ENCODE measurements at places on chromosomes 7 and 10.

GRCh38 chr10:33921970-33922605 lies 587.6 kb upstream of the NRP1 start:
- DNase-seq = no peak

DNA sequence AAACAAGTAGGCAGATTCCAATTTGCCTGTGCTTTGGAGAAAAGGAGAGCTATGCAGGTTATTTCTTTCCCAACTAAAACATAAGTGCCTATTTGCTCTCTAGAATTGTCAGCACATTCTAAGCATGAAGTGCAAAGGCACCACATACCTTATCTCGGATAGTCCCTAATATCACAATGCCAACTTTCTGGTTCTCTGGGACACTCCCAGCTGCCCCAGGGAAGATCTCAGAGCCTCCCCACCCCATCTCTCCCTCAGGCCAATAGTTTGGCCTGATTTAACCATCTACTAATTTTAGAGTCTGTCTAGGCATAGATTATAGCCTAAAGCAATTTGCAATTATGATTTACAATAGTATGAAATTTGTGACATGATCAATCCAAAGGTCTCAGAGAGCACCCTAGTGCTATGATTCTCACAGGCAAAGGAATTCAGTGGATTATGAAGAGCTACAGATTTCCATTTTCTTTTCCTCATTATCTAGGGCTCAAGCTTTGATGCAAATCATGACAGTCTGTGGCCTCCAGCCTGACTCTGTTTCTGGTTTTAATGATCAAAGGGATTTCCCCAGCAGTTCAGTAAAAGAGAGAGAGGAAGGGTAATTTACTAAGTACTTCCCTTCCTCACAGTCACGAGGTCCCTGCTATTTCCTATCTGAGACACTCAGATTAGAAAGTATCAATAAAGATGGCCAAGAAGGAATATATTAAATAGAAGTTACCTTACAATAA lies 29.0 kb upstream of the IL6 start:
- no peak for DNase-seq

DNA sequence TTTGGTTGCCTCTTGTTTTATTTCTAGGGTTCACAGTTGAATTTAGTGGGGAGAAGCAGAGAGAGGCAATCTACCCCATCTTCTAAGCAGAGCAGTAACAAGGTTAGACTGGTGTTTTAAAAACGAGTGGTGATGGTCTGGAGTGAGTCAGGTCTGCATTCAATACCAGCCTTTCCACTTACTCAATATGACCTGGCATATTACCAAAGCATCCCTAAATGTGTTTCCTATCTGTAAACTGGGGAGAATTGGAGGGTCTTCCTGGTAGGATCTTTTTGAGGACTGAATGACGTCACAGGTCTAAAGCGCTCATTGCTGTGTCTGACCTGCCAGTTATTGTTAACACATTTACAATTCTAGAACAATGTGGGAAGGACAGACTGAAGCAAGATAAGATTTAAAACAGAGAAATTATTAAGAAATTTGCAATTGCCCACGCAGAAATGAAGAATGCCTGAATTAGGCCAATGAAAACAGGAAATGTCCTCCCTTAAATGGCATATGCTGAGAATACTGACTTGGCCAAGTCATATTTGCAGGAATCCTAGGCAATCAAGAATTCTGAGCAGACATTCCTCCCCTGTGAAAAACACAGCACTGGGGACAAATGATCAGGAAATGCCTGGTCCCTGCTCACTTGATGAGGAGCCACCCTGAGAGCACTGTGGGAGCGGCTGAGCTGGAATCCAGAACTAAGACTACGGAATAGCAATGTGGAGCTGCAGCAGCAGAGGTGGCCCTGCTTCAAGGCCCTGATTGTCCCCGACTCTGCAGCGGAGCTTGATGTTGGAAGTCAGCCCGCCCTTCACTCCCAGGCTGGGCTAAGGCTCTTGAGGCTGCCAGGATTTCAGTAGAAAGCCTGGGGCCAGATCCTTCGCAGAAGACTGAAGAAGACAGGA lies 184.5 kb upstream of the CXCL12 start:
- DNase-seq = no peak

DNA sequence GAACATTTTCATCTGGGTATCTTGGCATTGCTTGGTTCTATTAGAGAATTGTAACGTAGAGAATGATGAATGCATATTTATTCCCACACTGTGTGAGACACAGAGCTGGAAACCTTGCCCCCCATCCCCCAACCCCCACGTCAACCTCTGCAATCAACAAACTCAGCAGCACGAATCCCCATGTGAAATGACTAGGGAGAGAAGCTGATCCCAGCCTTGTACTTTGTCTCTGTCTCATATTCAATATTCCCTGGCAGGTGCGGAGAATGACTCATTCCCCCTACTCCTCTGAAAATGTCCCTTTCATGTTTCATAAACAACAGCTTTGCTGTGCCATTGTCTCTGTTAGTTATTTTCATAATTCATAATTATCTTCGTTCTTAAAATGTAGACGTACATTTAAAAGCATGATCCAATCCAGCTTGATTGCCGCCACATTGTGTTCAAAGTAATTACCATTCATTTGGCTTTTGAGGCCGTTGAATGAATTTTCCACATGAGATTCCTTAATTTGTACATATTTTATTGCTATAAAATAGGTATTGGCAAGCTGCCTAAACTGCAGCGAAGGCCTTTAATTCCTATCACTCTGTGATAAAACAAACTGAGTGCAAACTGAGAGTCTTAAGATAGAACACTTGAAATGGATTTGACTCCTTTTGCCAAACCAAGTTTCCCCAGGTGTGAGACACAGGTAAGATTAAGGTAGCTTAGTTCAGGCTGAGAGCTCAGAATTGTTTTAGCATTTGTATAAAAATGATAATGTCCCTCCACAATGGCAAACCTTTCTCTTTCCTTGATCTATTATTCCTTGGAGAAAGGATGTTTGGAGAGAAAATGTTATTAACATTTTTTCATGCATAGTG lies 920.2 kb downstream of the TYW1 start:
- no peak for DNase-seq

DNA sequence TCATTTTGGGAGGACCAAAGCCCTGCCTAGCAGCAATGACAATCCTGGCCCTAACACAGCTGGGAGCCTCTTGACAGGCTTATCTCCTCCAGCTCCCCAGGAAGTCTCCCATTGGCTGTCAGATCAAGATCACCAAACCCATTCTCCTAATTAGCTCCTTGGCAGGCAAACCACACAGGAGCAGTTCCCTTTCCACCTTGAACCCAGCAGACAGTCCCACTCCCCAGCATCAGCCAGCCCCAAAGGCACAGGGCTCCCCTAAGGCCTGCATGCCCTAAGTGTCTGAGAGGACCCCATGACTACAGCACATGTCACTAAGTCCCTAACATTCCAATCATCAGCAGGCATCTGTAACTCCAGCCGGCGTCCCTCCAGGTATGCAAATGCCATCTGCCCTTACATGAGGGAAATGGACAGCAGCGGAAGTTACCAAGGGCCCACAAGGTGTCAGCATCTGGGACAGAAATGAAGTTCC lies 348.5 kb downstream of the KCNMA1 start:
- no peak for DNase-seq

DNA sequence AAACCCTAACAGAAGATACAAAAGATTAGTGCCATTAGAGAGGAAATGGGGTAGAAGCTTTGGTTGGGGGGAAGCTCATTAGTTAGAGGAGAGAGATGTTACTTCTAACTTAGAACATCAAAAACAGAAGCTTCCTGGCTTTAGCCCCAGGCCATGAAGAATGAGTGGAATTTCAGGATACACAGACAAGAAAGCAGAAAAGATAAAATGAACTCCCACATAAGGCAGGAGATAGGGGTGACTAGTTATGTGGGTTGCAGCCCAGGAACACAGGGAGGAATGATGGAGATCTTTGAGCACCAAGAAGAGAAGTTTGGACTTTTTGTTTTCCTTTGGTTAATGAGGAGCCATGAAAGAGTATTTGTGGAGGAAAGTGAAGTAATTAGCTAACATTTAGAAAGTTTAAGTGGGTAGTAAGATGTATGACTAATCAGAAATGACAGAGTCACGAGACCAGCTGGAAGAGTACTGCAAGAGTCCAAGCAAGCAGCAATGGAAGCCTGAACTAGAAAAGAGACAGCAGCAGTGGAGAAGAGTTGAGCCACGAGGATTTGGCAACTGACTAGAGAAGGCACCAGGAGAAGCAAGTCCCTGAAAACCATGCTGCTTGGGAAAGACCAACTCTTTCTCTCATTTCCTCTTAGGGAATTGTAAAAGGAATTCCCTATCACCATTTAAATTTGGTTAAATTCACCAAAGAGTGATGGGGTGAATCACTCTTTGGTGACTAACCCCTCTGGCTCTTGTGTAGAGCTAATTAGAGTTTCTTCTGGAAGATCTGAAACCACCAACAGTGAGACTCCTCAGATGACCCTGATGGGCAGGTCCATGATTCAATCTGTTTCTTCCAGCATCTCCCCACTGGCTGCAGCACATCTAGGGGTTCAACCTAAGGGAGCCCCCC lies 131.9 kb downstream of the KCNMA1 start:
- no peak for DNase-seq

GRCh38 chr10:118730756-118731456 lies 23.9 kb downstream of the CACUL1 start:
- DNase-seq = no peak

DNA sequence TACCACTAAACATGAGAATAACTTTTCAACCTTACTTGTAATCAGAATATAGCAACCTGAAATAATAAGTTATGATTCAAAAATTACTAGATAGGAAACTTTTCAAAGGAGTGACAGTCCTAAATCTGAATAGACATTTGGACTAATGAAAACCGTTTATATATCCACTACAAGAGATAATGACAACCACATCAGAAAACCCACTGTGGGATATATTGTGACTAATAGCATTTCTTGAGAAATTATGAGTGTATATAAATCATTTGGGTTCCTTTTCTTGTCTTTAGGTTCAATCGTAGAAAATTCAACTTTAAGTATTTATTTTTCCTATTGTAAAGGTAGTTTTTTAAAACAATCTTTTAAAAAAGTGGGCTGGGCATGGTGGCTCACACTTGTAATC lies 170.2 kb upstream of the PRSS58 start:
- DNase-seq = no peak

- DNase-seq = no peak
Observed at GRCh38 chr7:91191771-91192170, 72.5 kb upstream of the FZD1 start.

- no peak for DNase-seq
Observed at GRCh38 chr10:52729271-52730104, 43.1 kb downstream of the MBL2 start.

DNA sequence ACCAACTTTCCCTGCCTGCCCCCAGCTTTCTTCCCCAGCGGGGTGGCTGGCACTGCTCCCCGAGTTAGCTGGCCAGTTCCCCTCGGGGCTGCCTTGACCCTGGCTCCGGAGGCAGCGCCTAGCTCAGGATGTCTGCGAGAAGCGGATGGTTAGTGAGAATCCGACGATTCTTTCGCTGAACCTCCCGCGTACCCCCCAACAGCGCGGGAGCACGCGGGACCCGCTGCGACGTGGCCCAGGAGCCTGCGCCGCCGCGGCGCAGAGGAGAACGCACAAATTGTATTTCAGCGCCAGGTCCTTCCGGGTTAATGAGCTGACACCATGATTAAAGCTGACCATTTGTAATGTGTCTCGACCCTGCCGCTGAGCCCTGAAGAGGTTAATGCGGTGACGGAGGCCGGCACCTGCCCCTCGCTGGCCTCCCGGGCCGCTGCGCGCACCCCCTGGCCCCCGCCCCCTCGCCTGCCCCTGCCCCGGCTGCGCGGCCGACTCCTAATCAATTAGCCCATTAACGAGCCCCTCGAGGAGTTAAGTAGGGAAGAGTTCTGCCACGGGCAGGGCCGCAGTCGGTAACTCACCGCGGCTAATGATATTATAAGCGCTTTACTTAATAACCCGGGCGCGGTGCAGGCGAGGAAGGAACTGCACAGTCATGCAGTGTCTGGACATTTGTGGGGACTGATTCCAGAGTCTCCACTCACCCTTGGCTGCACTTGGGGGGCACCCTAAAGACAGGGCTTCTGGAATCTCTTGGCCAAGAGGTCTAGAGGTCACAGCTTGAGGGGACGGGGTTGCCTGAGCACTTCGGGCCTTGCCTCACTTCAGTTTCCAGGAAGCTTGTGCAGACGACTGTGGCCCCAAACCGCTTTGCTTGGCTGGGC lies 1.7 kb upstream of the HMX2 start:
- no peak for DNase-seq
